ENCODE measurements at places on chromosomes 12 and 14. TPM values are rescaled to one million over a fixed set of nuclear protein-coding genes. Genes with fewer than 3 reads are reported as not detected.

CISTR gene
- not detected for total RNA-seq

SMAGP gene
- total RNA-seq = 1.2 TPM

ADAM21 gene
- total RNA-seq = not detected

P2RX2 gene
- total RNA-seq = not detected

ANKRD9 gene
- 6.1 TPM for total RNA-seq

PPM1H gene
- total RNA-seq = 10.1 TPM

DRAM1 gene
- total RNA-seq = 0.98 TPM

MSRB3 gene
- total RNA-seq = 5.4 TPM

INTS13 gene
- total RNA-seq = 19.4 TPM

OR4N5 gene
- not detected for total RNA-seq

SERPINA10 gene
- not detected for total RNA-seq

PPP4R4 gene
- total RNA-seq = 0.49 TPM

MYF5 gene
- not detected for total RNA-seq

ISCA2 gene
- total RNA-seq = 15.2 TPM

RDH16 gene
- 0.49 TPM for total RNA-seq

ANG gene
- total RNA-seq = 1.2 TPM

IL22 gene
- not detected for total RNA-seq

GNB3 gene
- 0.74 TPM for total RNA-seq

SYCP3 gene
- total RNA-seq = 0.49 TPM

RHOJ gene
- total RNA-seq = 5.9 TPM
